ENCODE measurements at places on chromosomes 2 and 18.

- peak; percentile 87 for DNase-seq
Observed at GRCh38 chr18:34224423-34225217, at the start of gene NOL4. Gene NOL4, minus strand, starts transcription at chr18:34224913. Its CDS starts 1,660 bp downstream, at chr18:34223253.

GRCh38 chr18:51653507-51654213 is 456.2 kb upstream of the MEX3C start:
- DNase-seq: no peak

DNA sequence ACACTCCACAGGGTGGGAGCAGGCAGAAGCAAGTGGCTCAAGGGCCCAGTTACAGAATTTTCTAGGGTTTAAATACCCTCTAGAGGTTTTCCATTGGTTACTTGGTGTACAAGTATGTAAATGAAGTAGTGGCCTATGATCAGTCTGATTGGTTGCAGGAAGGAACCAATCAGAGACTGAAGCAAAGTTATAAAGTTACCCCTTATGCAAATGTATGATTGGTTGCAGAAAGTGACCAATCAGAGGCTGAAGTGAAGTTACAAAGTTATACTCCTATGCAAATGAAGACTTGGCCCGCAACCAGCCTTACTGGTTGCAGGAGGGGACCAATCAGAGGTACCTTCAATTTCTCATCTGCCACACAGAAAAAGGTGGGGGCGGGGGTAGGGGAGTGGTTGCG is 154.6 kb downstream of the INO80D start:
- DNase-seq: no peak

GRCh38 chr18:79872527-79873444 is 75.0 kb downstream of the KCNG2 start:
- no peak for DNase-seq

DNA sequence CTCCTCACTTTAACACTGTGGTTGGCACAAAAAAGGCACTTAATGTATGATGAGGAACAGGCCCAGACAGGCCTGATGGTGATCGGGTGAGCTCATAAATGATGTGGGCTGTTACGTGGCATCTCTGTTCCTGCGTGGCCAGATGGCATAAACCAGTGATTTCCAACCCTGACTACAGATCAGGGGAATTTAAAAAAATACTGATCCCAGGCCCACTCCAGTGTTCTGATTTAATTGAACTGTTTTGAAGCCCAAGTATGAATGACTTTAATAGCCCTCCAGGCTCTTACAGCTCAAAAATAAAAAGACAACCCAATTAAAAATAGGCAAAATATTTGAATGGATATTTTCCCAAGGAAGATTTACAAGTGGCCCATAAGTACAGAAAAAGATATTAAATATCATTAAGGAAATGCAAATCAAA is 48.2 kb downstream of the LIPG start:
- DNase-seq: no peak

DNA sequence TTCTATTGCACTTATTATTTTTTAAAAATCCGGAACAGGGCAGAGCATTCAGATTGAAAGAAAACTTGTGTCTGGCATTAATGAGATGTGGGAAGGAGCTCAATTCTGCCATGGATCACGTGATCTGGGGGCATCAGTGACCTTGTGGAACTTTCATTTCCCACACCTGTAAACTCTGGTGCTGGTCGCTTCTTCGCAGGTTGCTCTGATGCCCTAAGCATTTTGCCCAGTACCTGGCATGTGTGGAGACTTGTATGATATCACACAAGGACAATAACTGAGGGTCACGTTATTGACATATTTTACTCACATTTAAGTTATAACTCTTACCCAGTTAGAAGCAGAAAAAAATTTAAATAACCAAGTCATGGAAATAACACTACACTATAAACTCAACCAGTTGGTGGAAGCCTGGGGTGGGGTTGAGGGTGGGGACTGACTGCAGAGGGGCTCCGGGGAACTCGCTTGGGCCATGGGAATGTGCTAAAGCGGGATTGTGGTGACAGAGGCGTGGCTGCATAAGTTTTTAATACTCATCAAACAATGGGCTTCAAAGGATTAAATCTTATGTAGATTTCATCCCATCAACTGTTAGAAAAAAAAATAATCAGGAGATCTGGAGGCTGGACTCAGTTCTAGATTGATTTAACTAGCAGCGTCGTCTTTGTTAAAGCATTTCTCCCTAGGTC is 36.5 kb downstream of the ST3GAL5 start:
- DNase-seq: no peak

DNA sequence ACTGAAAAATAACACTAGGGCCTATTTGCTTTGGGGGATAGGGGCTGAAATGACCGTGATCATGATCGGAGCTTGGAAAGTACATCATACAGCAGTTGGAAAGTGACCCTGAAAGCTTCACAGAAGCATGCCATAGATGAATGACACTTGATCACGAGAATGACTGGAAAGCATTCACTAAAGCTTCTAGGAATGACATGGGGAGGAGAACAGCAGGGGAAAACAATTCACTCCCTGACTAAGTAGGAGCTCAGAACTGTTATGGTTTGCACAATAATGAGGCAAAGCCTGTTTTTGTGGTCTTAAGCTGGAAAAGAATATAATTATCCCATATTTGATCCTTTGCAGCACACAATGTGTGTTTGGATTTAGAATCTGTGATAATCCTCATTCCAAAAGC is 237.5 kb downstream of the NOL4 start:
- no peak for DNase-seq

DNA sequence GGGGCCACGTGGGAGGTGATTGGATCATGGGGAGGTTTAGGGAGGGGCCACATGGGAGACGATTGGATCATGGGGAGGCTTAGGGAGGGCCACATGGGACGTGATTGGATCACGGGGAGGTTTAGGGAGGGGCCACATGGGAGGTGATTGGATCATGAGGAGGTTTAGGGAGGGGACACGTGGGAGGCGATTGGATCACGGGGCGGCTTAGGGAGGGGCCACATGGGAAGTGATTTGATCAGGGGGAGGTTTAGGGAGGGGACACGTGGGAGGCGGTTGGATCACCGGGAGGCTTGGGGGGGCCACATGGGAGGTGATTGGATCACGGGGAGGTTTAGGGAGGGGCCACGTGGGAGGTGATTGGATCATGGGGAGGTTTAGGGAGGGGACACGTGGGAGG is 22.5 kb upstream of the SALL3 start:
- DNase-seq: no peak

DNA sequence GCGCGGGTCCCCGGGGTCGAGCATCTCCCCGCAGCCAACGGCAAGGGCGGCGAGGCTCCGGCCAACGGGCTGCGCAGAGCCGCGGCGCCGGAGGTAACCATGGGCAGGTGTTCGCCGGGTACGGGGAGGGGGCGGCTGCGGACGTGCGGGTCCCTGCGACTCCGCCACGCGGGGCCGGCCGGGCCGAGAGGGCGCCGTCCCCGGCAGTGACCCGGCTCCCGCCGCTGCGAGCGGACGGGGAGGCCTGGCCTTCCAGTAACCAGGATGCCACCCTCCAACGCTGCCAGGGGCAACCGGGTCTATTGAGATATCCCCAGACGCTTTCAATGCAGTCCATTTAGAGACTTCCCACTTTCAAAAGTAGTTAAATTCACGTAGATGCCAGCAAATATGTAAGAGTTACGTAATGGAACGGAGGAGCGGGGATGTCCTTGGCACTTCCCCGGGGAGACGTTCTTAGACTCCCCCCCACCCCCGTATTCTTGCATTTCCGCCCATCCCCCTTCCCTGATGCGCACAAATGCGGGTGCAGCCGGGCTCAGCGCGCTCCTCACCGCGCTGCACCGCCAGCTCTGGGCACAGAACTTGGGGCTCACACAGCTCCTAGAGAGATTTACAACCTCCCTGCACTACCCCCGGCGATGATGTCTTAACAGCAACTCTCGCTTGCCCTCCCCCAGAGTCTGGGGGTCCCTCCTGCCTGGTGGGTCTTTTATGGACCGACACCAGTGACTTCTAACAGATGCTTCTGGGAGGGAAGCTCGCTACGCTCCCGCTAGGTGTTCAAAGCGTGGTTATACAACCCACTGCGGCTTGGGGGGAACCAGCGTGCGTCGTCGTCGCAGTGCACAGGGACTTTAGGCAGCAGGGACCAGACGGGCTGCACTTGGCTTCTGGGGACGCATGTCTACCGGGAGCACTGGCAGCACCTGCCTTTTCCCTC is 657 bp downstream of the SGPP2 start:
- peak; percentile 53 for DNase-seq

DNA sequence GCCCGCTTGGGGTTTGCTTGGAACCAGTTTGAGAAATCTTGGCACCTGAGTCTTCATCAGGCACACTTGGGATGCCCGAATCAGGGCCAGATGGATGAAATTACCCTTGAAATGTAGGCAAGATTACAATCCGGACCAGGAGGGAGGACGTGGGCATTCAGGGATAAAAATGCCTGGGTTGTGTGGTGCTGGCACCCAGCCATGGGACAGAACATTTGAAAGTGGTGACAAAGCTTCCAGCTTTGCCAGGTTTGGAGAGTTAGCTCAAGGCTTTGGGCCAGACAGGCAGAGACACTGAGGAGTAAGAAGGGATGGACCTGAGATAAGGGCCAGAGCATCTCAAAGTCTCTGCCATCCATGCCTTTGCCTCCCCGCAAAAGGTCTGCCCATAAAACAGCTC is 182.2 kb downstream of the TTC32 start:
- DNase-seq: no peak

- DNase-seq: no peak
Observed at GRCh38 chr2:238571661-238572372, 145.1 kb downstream of the ASB1 start.

DNA sequence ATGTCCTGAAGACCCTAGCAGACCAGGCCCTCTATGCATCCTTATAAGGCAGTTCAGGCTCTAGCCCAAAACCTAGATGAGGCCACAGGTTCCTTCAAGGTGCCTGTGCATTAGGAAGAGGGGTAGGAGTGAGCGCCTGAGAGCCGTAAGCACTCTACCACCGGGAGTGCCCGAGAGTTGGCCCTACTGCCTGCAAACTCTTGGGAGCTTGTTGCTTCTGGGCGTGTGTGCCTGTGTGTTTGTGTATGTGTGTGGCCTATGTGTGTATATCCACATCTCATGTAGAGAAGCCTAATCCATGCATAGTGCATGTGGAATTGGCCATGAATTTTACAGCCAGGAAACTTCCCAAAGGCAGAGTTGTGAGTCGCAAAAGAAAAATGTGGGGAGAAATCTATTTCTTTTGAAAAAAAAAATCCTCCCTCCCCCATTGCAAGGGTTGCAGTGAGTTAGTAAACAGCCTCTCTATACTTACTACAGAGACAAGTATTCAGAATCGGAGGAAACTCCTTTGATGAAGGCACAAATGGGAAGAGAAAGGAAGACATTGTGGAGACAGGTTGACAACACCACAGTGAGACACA is 96.8 kb downstream of the ADD2 start:
- no peak for DNase-seq

- DNase-seq: no peak
Observed at GRCh38 chr2:74887445-74887951, 53.6 kb downstream of the HK2 start.

GRCh38 chr2:26717362-26717761 is 24.8 kb downstream of the KCNK3 start:
- DNase-seq: no peak

DNA sequence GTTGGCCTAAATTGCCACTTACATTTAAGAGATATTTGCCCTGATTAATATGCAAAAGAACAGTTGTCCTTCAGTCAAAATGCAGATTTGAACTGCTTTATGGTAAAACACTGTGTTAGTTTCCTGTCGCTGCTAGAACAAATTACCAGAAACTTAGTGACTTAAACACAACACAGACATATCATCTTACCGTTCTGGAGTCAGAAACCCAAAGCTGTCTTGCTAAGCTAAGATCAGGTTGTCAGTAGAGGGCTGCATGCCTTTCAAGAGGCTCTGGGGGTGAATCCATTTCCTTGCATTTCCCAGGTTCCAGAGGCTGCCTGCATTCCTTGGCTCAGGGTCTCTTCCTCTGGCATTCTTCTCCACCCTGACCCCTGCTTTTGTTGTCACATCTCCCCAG is 149.5 kb downstream of the FAM161A start:
- DNase-seq: no peak

DNA sequence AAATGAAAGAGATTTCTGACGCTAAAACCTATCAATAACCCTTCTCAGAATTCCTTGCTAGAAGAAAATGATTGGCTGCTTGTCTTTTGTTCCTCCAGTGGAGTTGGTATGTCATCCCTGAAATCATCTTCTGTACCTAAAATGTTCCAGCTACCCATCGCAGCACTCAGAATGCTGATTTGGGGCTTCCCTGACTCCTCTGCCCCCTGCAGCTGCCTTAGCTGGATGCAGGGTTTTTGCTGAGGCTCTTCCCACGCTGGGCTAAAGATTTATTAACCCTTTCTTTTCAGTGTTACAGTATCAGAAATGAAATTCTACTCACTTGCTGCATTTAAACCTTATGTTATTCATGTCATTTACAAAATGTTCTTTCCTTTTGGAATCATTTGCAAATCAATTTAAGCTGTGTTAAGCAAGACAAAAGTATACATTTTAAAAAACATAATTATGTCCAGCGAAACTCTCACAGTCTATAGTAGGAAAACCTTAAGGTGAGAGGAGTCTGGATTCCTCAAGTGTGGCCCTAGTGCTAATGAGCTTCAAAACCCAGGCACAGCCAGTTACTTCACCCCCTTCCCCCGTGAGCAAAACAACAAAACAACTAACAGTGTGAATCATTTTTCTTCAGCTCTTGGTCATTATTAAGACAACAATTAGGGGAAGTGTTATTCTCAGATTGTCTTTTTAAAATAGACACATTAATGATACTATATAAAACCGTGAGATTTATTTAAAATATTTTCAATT is 32.8 kb downstream of the PKP4 start:
- DNase-seq: no peak

Data from nephron progenitor cell (in vitro differentiated cells).